Nephron progenitor cell (in vitro differentiated cells): ENCODE measurements at places on chromosomes 1 and 21.

GRCh38 chr1:248736977-248737376 lies 18.6 kb downstream of the LYPD8 start:
- H3K27ac ChIP-seq, result no peak overlapping the region
- H3K4me1 ChIP-seq, result no peaks in the 10 kb centered on the region
- no peak overlapping the region for H3K4me3 ChIP-seq
- H3K27me3 ChIP-seq, result no peaks in the 10 kb centered on the region
- no peak for DNase-seq

DNA sequence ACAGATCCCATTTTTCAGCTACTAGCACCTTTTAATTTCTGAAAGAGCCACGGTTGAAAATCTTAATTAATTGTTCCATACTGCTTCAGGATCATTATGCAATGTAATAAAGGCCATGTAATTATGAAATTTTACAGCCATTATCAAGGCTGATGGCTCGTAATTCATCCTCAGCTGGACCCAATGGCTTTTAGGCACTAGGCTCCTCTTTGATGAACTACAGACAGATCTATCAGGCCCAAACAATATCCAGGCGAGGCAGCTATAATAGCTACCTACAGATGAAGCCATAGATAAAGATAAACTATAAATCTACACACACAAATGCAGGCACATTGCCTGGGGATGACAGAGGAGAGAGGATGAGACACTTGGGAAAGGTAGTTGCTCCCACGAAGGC lies 110.5 kb upstream of the USH2A start:
- no peak overlapping the region for H3K27ac ChIP-seq
- no peaks in the 10 kb centered on the region for H3K27me3 ChIP-seq
- peaks cover 15% of the 10 kb centered on the region for H3K4me1 ChIP-seq
- no peaks in the 10 kb centered on the region for H3K36me3 ChIP-seq
- DNase-seq, result no peak

- H3K27me3 ChIP-seq, result peaks cover 11% of the 10 kb centered on the region
- H3K4me1 ChIP-seq, result no peaks in the 10 kb centered on the region
- no peak for DNase-seq
- no peak overlapping the region for H3K4me3 ChIP-seq
- H3K27ac ChIP-seq, result no peak overlapping the region
Measured at GRCh38 chr1:152906023-152906565, 2.3 kb upstream of the IVL start.

GRCh38 chr1:36285443-36286101 lies 20.6 kb upstream of the SH3D21 start:
- no peak overlapping the region for H3K27ac ChIP-seq
- peaks cover 55% of the 10 kb centered on the region for H3K36me3 ChIP-seq

- peaks cover 5% of the 10 kb centered on the region for H3K4me1 ChIP-seq
- peaks cover 17% of the 10 kb centered on the region for H3K27me3 ChIP-seq
- no peak overlapping the region for H3K4me3 ChIP-seq
Measured at GRCh38 chr1:17365293-17365692, 6.7 kb upstream of the PADI6 start.

GRCh38 chr1:232016616-232017015 lies 390.0 kb downstream of the DISC1 start:
- no peaks in the 10 kb centered on the region for H3K27me3 ChIP-seq
- H3K4me3 ChIP-seq, result no peak overlapping the region
- no peaks in the 10 kb centered on the region for H3K36me3 ChIP-seq

DNA sequence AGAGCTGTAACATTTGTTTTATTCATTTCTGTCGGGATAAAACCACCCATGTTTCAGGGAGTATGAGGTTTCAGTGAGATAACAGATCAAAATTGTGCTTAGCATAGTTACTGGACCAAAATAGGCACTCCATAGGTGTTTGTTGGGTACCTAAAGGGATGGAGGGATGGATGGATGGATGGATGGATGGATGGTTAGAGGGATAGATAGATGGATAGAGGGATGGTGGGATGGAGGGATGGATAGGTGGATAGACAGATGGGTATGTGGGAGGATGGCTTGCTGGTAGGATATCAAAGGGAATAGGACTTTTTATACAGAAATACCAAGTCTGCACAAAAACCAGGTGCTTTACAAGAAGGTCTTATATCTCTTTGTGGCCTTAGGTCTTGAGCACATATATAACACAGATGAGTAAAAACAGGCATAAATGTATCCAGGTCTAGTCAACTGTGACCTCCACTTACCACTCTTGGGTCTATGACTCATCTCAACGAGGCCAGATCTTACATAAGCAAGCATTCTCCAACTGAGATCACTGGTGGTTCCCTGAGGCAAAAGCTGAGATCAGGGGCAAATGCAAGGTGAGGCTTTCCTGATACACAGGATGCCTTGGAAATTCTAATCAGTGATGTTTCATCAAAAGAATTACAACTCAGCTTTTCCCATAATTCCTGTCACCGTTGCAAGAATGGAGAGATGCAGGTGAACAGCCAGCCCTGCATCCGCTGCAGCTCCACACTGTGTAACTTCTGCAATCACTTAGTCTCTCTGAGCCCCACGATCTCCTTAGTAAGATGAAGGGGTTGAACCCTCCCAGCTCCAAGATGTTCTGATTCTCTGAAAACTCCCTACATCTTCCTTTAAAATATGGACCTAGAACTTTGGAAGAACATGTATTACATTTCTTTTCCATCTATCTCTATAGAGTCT lies 32.0 kb downstream of the PTAFR start:
- H3K36me3 ChIP-seq, result no peaks in the 10 kb centered on the region
- no peak overlapping the region for H3K4me3 ChIP-seq
- H3K27ac ChIP-seq, result no peak overlapping the region
- H3K27me3 ChIP-seq, result peaks cover 4% of the 10 kb centered on the region
- H3K4me1 ChIP-seq, result peaks cover 13% of the 10 kb centered on the region

DNA sequence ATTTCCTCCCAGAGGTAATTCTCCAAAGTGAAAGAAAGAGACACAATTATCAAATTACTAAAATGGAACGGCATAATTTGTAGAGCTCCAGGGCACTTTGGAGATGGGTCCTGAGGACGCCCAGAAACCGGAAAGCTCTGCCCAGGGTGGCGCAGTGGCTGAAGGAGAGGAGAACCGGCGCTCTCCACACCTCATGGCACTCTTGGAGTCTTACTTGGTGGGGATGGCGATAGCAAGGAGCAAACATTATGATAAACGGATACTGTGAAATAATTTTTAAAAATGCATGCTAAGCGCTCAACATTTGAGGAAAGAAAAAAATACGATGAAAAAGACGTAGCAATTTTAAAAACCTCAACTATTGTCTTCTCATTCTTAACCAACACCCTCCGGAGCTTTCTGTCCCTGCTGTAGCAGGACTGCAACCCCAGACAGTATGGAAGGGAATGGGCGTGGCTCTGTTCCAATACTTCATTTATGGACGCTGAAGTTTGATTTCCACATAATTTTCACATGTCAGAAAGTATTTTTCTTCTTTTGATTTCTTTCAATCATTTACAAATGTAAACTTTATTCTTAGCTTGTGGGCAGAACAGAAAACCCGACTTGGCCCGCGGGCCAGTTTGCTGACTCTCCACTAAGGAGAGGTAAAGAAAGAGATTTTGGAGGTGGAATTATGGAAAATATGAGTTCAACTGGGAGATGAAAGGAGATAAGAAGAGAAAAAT lies 1.1 kb downstream of the S100A11 start:
- H3K27me3 ChIP-seq, result no peaks in the 10 kb centered on the region
- DNase-seq, result peak; percentile 8
- H3K4me3 ChIP-seq, result peak overlapping the region; percentile 97
- peak overlapping the region; percentile 99 for H3K27ac ChIP-seq
- peaks cover 31% of the 10 kb centered on the region for H3K36me3 ChIP-seq

DNA sequence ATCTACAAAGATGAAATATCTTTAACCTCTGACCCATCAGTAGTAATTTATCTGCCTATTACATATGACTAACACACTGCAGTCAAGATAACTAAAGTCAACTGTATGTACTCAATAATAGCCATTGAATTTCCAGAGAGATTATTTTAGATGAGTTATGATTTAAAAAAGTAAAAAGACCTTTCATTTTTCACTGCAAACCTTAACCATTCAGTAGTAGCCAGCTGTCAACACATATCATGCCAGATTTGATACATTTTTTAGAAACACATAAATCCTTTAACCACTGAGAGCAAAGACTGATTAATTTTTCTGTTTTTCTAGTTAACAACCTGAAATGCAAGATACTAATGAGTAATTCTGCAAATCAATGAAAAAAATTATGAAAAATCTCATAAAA lies 31.0 kb downstream of the PALMD start:
- peaks cover 21% of the 10 kb centered on the region for H3K4me1 ChIP-seq
- DNase-seq, result no peak
- H3K4me3 ChIP-seq, result no peak overlapping the region
- peaks cover 5% of the 10 kb centered on the region for H3K27me3 ChIP-seq

DNA sequence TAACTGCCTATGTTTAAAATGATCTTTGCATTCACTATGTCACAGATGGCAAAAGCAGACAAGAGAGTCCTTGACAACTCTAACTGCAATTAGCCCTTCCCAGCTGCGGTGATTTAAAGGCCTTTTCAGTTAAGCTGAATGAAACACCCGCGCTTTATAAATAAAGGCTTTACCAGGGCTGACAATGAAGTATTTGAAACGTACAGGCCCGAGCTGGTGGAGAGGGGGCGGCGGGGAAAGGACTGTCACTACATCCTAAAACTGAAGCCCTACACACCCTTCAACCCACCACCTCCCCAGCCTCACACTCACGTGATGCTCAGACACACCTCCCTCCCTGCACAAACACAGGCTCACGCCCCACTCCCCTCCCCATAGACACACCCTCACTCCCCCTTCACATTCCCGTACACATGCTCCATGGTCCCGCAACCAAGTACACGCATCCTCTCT lies 45.5 kb downstream of the GRIK3 start:
- DNase-seq, result no peak
- peaks cover 44% of the 10 kb centered on the region for H3K4me1 ChIP-seq
- H3K4me3 ChIP-seq, result peak overlapping the region; percentile 19
- peaks cover 36% of the 10 kb centered on the region for H3K27me3 ChIP-seq
- H3K27ac ChIP-seq, result peak overlapping the region; percentile 3

DNA sequence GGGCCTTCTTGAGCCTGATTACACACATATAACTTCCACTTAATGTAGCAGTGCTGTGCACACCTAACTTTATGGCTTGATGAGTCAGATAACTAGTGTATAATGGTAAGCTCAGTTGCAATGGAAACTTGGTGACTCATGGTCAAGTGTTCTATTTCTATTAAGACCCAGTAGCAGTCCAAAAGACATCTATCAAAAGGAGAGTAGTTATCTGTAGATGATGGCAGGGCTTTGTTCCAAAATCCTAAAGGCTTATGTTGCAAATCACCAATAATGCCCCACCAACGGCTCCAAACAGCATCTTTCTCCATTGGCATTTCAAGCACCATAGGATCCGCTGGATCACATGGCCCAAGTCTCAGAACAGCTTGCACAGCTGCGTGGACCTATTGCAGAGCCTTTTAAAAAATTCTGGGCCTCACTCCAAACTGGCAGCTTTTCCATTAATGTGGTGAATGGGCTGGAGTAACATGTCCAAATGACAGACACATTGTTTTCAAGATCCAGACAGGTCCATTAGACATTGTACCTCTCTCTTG lies 566.8 kb upstream of the USP24 start:
- no peak overlapping the region for H3K27ac ChIP-seq
- DNase-seq, result no peak
- H3K4me1 ChIP-seq, result no peaks in the 10 kb centered on the region
- peaks cover 7% of the 10 kb centered on the region for H3K27me3 ChIP-seq

GRCh38 chr1:202856014-202856413 lies 32.9 kb downstream of the RABIF start:
- H3K27ac ChIP-seq, result no peak overlapping the region
- peaks cover 43% of the 10 kb centered on the region for H3K36me3 ChIP-seq
- no peaks in the 10 kb centered on the region for H3K27me3 ChIP-seq
- H3K4me3 ChIP-seq, result no peak overlapping the region

- no peaks in the 10 kb centered on the region for H3K36me3 ChIP-seq
- no peak for DNase-seq
- H3K27ac ChIP-seq, result peak overlapping the region; percentile 3
- H3K4me3 ChIP-seq, result no peak overlapping the region
Measured at GRCh38 chr1:57222307-57222706, 201.6 kb downstream of the DAB1 start.

GRCh38 chr1:60573121-60573520 lies 499.6 kb upstream of the C1orf87 start:
- no peak overlapping the region for H3K27ac ChIP-seq
- H3K4me3 ChIP-seq, result no peak overlapping the region

DNA sequence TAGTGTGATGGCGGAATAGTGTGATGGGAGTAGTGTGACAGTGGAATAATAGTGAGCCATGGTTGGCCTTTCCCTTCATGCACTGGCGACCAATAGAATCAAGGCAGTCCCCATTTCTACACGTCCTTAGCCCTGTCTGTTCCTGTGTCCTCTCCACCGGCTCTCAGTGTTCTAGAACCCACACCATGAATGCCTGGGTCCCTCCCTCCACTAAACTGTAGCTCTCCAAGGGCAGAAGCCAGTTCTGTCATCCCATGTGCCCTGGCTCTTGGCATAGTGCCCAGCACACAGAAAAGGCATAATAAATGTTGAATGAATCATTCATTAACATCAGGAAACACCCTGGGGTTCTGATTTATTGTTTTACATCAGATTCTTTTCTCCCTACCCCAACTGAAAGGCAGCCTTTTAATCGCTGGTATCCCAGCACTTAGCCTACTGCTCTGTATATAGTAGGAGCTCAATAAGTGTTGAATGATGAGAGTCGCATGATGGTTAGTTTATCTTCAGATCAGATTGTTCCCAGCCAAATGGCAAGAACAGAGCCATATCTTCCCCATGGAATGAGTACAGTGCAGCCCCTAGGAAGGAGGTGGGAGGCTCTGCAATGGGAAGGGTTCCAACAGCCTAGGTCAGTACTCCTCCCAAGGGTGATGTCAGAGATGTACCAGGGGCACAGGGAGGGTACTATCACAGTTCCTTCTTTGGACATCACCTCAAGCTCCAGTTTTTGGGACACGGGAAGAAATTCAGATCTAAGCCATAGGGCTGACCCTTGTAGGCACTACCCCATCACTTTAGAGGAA lies 325.7 kb downstream of the HHAT start:
- H3K27ac ChIP-seq, result no peak overlapping the region
- no peak for DNase-seq
- H3K36me3 ChIP-seq, result no peaks in the 10 kb centered on the region
- peaks cover 6% of the 10 kb centered on the region for H3K27me3 ChIP-seq
- no peaks in the 10 kb centered on the region for H3K4me1 ChIP-seq

GRCh38 chr1:208254376-208254775 lies 10.2 kb upstream of the PLXNA2 start:
- peaks cover 37% of the 10 kb centered on the region for H3K4me1 ChIP-seq
- no peak for DNase-seq
- peaks cover 2% of the 10 kb centered on the region for H3K36me3 ChIP-seq
- H3K27me3 ChIP-seq, result peaks cover 20% of the 10 kb centered on the region

GRCh38 chr1:109530457-109531087 lies 9.1 kb upstream of the GPR61 start:
- DNase-seq, result peak; percentile 43
- peaks cover 22% of the 10 kb centered on the region for H3K27me3 ChIP-seq
- peaks cover 70% of the 10 kb centered on the region for H3K4me1 ChIP-seq
- peak overlapping the region; percentile 24 for H3K27ac ChIP-seq

GRCh38 chr1:10824821-10825540 lies 28.5 kb upstream of the CASZ1 start:
- H3K4me3 ChIP-seq, result no peak overlapping the region
- H3K27ac ChIP-seq, result no peak overlapping the region
- no peaks in the 10 kb centered on the region for H3K36me3 ChIP-seq
- DNase-seq, result no peak

- no peak overlapping the region for H3K27ac ChIP-seq
- no peaks in the 10 kb centered on the region for H3K36me3 ChIP-seq
- H3K27me3 ChIP-seq, result no peaks in the 10 kb centered on the region
- H3K4me3 ChIP-seq, result no peak overlapping the region
Measured at GRCh38 chr1:184836141-184836540, 81.5 kb upstream of the EDEM3 start.
